ENCODE measurements at places on chromosomes 6 and 20.

GRCh38 chr20:24574797-24575196, 105.4 kb downstream of the SYNDIG1 start:
- DNase-seq: no peak

GRCh38 chr6:167416676-167417430, 92.0 kb downstream of the TTLL2 start:
- no peak for DNase-seq

DNA sequence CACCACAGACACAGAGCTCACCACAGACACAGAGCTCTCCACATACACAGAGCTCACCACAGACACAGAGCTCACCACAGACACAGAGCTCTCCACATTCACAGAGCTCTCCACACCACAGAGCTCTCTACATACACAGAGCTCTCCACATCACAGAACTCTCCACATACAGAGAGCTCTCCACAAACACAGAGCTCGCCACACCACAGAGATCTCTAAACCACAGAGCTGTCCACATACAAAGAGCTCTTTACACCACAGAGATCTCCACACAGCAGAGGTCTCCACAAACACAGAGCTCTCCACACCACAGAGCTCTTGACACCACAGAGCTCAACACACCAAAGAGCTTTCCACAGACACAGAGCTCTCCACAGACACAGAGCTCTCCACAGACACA, 55.8 kb downstream of the ERMARD start:
- DNase-seq: no peak

DNA sequence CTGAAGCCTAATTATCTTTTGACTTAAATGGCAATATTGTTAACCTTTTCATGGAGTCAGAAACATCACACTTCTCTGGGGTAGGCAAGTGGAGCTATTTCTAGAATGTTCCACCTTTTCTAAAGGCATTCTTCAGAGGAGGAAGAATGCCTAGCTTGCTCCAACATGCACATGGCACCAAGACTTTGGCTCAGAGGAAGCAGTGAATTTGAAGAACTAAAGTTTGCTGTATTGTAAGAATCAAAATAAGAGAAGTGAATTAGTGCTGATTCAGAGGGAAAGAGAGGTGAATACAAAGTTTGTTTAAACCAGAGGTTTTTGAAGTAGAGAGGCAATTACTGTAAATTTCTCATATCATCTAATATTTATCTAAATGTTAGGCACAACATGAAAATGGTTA, 92.2 kb downstream of the SOBP start:
- DNase-seq: no peak

DNA sequence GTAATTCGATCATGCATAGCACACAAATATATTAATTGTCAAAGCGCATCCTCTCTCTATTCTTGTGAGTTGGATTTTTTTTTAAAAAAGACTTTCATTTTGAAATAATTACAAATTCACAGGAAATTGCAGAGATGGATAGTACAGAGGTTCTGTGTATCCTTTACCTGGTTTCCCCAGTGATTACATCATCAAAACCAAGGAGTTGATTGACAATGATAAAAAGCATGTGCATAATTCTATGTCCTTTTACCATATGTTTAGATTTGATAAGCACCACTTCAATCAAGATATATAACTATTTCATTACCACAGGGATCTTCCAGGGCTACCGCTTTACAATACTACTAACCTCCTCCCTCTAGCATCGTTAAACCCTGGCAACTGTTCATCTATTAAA, 40.2 kb downstream of the CCN2 start:
- DNase-seq: no peak

DNA sequence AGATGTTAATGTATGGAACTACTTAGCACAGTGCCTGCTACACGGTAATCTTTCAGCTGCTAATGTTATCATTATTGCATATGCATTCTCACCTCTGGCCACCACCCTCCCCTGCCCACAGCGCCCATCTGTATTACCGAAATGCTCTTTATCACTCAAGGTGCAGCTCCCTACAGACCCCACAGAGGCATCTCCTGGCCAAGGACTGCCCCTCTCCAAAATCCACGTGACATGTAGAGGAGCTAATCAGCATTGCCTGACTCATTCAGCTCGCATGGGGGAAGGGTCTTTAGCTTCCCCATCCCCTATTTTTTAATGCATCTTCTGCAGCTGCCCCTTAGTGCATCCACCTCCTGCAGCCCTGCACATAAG, 41.8 kb downstream of the SLC22A23 start:
- no peak for DNase-seq

GRCh38 chr6:20211037-20211940, 980 bp downstream of the MBOAT1 start:
- DNase-seq: no peak
